ENCODE measurements at places on chromosomes 16 and 17. TPM values are rescaled to one million over a fixed set of nuclear protein-coding genes. Genes with fewer than 3 reads are reported as not detected.
A peak's percentile ranks its signal among the peaks of the same experiment; 100 is the strongest.

Gene SP6
- 10.2 TPM for total RNA-seq

Gene ALG1
- total RNA-seq, result 10.0 TPM

DNA sequence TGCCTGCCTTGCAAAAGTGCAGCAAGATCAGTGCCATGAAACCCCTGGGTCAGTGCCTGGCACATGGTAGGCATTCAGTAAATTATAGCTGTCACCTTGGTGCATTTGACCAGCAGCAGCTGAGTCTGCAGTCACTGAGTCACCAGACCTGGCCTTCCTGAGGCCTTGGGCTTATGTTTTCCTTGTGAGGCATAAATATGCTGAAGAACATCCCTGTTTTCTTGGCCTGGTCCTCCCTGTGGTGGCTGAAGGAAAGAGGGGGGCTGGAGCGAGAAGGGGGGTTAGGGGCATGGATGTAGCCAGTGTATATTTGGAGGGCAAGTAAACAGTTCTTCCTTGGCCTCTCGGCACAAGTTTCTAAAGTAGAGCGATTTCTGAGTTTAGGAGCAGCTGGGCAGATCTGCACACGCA, 26.5 kb downstream of the EPN2 start:
- no peak for DNase-seq

Gene SLC13A2
- 0.20 TPM for total RNA-seq

DNA sequence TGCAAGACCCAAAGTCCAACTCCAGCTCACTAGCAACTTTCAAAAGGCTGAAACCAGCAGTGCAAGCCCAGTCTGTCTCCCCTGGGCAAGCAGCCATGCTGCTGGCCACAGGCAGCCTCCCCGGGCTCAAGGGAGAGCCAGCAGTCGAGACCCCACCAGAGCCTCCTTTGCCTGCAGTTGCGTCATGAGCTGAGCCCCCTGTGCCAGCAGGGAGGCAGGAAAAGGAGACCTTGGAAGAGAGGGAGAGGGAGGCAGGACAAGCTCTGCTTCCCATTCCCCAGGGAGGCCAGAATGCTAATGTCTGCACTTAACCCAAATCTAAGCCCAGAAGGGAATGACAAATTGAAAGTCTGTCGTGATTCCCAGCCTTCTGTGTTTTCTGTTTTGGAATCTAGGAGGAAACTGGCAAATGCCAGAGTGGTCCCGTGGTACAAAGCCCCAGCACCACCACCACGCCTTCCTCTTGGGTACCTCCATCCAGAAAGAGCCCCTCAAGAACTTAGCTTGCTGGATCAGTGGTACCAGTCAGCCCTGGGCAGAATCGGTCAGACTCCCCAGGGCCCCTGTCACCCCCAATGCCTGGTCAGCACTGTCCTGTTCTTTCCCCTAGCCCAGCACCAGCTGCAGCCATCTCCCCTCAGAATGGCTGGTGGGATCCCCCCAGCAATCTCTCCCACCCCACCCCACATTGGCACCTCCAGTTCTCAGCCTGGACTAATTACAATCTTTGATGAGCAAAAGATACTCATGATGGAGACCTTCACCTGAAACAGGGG, 99.3 kb upstream of the TNRC6C start:
- no peak for DNase-seq

DNA sequence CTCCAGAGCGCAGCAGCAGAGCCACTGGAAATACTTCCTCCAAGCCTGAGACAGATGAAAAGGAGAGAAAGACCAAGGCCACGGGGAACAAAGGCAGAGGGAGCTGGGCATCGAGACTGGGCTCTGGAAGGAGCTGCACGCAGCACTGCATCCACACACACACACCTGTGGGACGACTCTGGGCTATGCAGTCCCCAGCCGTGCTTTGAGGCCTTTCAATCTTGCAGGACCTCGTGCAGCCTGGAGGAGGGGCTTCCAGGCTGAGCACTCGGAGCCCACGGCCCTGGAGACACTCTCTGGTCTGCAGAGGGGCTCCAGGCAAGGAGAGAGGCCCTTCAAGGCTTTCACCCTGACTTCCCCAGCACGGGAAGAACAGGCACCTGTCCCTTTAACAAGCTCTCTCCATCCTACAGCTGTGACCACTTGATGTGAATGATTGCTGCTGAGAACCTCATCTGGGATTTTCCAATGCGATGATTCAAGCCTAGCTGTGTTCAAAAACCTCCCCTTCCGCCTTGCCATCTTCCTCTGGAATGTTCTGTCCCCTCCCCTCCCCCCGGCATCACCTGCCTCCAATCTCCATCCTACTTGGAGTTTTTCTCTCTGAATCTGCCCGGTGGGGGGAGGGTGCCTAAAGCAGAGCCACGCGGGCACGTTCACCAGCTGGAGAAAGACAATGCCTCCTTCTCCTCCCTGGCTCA, 37.5 kb downstream of the RBFOX3 start:
- no peak for DNase-seq

DNA sequence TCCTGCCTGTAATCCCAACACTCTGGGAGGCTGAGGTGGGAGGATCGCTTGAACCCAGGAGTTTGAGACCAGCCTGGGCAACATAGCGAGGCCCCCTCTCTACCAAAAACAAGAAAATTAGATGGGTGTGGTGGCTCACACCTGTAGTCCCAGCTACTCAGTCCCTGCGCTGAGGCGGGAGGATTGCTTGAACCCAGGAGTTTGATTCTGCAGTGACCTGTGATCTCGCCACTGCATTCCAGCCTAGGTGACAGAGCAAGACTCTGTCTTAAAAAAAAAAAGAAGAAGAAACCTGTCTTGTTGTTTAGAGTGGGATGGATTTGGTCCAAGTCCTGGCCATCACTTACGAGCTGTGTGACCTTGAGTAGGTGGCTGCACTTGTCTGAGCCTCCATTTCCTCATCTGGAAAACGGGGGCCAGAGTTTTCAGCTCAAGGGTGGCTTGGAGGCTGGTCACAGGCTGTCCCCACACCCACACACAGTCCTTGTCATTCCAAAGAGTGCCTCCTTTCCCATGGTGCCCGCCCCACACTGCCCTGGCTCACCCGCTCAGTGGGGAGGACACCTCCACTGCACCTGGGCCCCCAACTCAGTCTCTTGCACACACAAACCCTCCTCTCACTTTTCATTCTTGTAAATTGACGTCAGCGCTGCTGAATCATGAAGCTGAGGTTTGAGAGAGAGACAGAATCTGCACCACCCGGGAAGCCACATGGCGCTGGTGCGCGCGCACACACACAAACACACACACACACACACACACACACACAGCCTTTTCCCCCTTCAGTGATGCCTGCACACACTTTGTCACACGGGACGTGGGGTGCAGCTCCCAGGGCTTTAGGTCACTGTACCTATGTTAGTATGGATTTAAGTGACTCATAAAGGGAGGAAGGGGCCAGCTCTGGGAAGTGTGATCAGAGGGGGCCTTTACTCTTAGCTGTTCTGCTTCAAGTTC, 4.2 kb downstream of the SOCS1 start:
- DNase-seq, result no peak

Gene ABCA9
- 18.9 TPM for total RNA-seq

DNA sequence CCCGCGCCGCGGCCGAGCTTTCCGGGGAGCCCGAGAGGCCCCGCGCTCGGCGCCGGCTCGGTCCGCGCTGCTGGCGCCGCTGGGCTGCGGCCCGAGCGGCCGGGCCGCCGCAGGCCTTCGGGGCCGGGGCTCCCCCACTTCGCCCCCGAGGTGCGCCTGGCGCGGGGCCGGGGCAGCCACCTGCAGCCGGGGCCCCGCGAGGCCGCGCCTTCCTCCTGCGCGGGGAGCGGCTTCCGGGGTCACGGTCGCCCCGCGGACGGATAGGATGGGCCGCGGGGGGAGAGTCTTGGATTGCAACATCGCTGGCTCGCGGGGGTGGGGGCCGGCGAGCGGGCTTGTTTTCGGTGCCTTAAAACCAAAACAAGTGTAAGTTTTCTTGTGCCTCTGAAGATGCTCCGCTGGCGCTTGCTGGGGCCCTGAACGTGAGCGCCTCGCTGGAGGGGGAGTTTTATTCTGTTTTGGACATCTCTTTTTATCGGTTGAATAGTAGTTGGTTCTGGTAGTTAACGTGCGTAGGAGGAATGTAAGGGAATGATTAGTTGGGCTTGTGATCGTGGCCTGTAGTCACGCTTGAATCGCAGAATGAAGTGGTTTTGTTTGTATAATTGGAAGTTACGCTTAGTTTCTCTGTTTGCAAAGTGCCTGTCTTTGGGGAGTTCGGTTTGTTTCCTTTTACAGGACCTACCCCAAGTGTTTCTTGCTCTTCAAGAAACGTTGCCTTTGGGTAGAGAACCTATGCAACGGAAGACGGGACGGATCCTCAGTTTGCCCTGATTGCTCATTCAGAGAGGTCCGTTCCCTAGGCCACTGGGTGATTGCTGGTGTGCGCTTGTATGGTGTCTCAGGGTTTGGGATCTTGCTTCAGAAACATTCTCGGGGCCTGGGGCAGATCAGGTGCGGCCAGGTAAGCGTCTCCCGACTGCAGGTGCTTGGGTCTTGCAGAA, 724 bp downstream of the UBE2I start:
- DNase-seq, result no peak

GRCh38 chr16:3457434-3458252, 14.2 kb downstream of the NAA60 start:
- DNase-seq, result peak; percentile 74

GRCh38 chr17:81482673-81483072, 29.9 kb downstream of the ACTG1 start:
- peak; percentile 24 for DNase-seq

Gene KRTAP9-2
- 6.3 TPM for total RNA-seq

GRCh38 chr17:78883089-78883532, 19.9 kb downstream of the CEP295NL start:
- DNase-seq, result peak; percentile 78

Gene CMTM1
- 2.0 TPM for total RNA-seq

Gene ABCC3
- 5.9 TPM for total RNA-seq

Gene NSF
- total RNA-seq, result 26.4 TPM

DNA sequence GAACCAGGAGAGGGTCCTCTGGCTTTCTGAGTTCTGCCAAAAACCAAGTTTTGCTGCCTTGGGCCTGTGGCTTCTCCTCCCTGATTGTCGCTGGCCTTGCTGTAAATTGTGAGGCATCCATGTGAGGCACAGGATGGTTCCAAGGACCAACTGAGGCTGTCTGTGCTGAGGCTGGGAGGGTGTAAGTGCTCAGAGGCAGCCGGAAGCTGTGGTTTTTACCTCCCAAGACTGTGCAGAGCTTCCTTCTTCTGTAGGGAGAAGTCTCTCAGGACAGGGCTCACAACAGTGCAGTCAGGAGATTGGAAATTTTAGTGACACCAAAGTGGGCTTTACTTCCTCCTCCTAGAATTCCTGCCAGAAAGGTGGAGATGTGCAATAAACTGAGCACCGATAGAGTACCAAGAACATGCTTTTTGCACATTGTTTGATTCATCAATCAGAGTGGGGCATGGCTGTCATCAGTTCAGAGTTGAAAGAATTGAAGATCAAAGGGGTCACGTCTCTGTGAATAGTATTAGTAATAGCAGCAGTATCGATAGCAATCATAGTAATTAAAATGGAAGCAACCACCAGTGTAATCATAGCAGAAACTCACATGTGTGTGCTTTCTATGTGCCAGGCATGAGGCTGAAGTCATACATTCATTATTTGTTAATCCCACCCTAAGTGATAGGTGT, 467.1 kb downstream of the WWOX start:
- DNase-seq, result no peak

Gene STX1B
- total RNA-seq, result 0.89 TPM

Gene RTN4RL1
- total RNA-seq, result 3.0 TPM

DNA sequence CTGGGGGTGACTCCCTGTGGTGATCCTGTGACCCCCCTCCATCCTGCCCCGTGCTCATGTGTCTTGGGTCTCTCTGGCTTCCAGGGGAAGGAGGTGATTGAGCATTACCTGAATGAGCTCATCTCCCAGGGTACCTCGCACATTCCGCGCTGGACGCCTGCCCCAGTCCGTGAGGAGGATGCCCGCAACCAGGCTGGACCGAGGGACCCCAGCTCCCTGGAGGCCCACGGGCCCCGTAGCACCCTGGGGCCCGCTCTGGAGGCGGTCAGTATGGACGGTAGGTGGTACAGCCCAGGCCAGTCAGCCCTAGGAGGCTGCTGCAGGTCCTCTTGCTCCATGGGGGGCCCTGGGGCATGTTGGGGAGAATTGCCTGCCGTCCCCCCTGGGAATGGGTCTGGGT, 33.6 kb downstream of the SEC14L5 start:
- DNase-seq, result no peak

DNA sequence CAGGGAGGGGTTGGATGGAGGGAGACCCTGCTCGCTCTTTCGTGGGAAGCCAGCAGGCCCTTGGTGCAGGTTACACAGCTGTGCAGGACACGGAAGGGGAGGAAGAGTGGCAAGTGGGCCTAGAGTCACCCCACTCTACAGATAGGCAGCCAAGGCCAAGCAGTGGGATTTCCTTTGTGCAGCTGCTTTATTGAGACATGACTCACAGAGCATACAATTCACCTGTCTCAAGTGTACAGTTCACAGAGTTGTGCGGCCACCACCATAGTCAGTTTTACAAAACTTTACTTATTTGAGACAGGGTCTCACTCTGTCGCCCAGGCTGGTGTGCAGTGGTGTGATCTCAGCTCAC, 91.2 kb upstream of the CIBAR2 start:
- DNase-seq, result no peak

DNA sequence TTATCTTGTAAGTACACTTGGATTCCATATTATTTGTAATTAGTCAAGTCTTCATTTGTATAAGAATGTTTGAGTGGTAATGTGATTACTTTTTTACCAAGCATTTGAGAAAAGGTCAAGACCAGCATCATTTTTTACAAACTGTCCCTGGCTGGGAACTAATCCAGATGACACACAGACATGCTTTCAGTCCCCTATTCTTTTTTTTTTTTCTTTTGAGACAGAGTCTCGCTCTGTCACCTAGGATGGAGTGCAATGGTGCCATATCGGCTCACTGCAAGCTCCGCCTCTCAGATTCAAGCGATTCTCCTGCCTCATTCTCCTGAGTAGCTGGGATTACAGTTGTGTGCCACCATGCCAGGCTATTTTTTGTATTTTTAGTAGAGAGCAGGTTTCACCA, 4.5 kb downstream of the DERL2 start:
- DNase-seq, result no peak

Gene OSGIN1
- total RNA-seq, result 0.30 TPM

DNA sequence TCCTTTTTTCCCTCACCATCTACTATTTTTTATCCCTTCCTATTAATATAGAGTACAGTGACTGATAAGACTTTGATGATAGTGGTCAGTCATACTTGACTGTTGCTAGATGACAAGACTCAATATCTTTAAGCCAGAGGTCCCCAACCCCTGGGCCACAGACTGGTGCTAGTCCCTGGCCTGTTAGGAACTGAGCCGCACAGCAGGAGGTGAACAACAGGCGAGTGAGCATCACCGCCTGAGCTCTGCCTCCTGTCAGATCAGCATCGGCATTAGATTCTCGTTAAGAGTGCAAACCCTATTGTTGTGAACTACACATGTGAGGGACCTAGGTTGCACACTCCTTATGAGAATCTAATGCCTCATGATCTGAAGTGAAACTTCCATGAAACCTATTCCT, 341.3 kb downstream of the BCAS3 start:
- no peak for DNase-seq

Gene GSG1L
- total RNA-seq, result 0.69 TPM

Gene AANAT
- not detected for total RNA-seq

Gene PTGES3L
- total RNA-seq, result 4.8 TPM

GRCh38 chr17:28416703-28417311, 10.8 kb upstream of the SLC46A1 start:
- no peak for DNase-seq

- DNase-seq, result peak; percentile 95
Measured at GRCh38 chr17:15262291-15263205, 2.6 kb downstream of the PMP22 start.

Gene ZG16
- not detected for total RNA-seq

Measured in skin of body (tissue), 3 donors.